ENCODE measurements at places on chromosomes 3 and 15.
A peak's percentile ranks its signal among the peaks of the same experiment; 100 is the strongest.

DNA sequence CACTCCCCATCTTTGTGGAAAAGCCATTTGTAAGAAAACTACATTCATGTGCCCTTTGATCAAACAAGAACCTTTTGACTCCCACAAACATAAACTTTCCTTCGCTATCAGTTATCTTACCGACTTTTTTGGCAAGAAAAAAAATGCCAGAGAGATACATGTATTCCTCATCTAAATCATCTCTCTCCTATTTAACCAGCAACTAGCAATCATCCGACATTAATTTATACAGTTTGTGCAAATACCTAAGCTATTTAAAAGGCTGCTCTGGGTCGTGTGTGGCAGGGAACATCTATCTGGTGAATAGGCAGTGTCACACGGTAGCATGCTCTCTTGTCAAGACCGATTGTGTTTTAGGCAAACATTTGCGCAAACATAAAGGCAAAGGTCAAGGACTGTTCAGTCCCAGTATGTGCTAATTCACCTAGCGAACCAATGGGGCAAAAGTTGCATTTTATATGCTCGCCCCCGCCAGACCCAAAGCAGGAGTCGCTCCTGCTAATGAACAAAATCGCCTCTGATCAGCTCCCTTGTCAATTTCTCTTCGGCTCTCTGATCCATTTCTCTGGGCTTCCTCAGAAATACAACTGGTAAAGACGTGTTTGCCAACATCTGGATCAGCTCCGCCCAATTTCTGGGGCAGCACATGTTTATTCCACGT, 37.7 kb downstream of the ZIC4 start:
- no peak for DNase-seq

GRCh38 chr3:16362770-16363169, 97.8 kb downstream of the OXNAD1 start:
- DNase-seq = no peak

- no peak for DNase-seq
Measured at GRCh38 chr15:89575656-89576416, 567 bp downstream of the TICRR start.

- DNase-seq = no peak
Measured at GRCh38 chr3:19931180-19931692, 2.8 kb downstream of the EFHB start.

DNA sequence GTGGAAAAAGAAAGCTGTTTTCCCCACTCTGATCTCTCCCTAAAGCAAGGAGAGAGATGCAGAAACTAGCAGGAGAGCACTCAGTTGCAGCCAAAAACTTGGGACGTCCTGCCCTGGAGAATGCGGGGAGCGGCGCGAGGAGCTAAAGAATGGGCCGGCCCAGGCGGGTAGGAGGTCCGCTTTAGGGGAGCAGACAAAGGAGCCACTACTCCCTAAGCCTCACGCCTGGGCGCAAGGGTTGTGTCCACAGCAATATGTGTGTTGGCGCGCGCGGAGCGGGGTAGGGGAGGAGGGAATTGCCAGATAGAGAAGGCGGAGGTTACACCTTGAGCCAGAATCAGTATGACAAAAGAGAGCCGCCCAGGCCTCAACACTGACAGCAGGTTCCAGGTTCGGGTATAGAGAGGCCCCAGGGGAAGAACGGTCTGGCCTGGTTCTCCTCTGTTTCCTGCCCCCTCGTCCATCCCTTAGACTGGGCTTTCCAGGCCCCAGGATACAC, 2.9 kb downstream of the WNT5A start:
- DNase-seq = no peak

DNA sequence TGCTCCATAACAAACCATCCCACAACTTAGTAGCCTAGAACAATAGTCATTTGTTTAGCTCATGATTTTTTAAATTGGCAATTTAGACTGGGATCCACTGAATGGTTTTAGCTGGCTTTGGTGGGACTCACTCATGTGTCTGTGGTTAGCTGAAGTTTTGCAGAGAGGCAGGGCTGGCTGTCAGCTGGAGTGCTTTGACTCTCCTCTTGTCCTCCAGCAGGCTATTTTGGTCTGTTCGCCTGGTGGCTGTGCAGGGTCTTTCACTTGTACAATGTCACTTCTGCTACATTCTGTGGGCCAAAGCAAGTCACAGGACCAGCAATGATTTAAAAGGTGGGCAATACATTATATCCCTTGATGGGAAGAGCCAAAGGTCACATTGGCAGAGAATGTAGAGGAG, 1146.5 kb downstream of the ROBO2 start:
- no peak for DNase-seq

- DNase-seq = no peak
Measured at GRCh38 chr15:20659265-20659664, 117.7 kb upstream of the GOLGA6L6 start.

DNA sequence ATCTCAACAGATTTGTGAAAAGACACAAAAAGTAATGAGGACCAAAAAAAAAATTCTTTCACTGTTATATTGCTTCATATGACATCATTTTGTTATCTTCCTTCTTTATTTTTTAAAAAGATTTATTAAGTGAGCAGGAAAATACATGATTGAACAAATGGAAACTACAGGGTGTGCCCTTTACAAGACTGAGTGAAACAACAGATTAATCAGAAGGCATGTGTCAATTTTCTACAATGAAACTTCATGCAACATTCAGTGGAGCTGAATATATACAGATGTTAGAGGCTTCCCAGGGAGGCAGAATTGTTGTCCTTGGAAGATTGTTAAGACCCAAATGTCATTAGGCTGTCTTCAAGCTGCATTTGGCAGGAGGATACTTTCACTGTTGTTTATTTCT, 28.4 kb upstream of the SLC2A2 start:
- no peak for DNase-seq

DNA sequence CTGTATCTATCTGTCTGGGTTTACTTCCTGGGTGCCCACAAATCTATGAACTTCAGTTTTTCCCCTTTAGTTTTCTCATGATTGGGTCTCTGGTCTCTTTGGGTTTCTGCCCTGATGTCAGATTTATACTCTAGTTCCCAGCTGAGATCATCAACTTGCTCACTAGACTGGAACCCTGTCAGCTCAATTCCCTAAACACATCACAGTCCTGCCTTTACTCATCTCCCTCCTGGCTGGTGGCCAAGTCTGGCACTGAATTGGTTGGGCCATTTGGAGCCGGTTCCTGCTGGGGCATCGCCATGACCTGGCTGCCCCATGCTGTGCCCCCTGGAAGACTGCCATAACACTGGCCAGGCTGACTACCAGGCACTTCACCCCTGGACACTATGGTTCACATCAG, 345.3 kb downstream of the CHST2 start:
- peak; percentile 35 for DNase-seq

GRCh38 chr3:38131621-38132369, 5.1 kb downstream of the ACAA1 start:
- DNase-seq = no peak

DNA sequence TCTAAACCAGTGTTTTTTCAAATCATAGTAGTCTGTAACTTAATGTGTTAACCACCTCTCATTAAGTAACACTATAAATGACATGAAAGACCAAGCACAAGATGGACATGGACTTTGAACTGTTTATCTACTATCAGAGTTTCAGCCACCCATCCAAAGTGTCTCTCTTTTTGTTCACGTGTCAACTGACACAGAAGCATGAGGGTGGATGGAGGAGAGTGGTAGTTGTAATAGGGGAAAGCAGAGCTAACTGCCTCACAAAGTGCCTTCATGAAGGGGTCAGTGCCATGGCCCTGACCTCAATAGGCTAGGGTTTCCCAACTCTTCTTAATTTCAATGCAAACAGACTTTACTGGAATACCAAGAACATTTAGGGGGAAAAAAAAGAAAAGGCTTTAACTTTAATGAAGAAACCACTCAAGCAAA, 32.1 kb upstream of the TRPM7 start:
- DNase-seq = no peak

- no peak for DNase-seq
Measured at GRCh38 chr3:155500194-155500818, 206.8 kb upstream of the STRIT1 start.

DNA sequence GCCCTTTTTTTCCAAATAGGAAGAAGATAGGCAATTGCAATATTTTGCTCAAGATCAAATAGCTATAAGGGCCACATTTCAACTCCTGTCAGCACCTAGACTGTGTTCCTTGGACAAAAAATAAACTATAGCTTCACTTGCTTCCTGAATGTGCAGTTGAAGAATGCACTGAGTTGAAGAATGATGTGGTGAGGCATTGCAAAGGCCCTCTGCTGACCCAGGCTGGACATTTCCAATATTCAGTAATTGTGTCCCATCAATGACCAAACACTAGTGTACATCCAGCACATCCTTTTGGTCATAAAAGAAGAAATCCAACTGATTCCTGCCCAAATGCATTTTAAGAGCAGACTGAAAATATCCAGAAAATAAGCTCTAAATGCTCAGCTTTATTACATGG, 424.8 kb upstream of the TGFBR2 start:
- DNase-seq = no peak

DNA sequence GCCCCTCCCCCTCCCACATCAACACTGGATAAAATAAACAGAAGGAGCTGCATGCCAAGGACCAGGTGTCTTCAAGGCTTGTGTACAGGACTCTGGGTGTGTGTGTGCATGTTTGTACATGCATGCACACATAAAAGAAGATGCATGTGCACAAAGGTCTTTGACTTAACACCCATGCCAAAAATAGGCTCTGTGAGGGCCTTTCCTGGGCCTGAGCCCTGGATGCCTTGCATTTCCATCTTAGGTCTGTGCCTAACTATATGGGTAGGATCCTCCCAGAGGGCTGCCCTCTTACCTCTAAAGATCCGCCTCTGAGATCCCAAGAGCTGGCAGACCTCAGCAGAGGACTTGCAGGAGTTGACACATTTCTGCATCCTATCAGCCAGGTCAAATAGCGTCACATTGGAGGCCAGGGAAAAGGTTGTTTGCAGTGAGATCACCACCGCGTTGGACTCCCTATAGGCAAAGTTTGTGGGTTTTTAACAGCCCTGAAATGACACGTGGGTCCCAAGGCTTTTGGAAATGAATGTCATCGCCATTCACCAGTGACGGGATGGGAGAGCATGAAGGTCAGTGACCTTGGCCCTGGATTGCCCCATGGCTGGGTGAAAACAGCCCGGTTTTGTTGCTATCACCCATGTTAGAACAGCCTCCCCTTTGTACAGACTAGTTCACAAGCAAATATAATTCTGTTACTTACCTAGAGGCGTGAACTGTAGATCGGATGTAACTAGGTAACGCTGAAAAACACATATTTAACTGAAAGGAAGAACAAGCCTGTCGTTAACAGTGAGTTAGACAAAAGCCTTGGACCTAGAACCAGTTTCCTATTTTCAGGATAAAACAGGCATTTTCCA, 54.0 kb downstream of the HEG1 start:
- DNase-seq = no peak

GRCh38 chr15:71278989-71279756, 163.9 kb downstream of the THSD4 start:
- peak; percentile 90 for DNase-seq

DNA sequence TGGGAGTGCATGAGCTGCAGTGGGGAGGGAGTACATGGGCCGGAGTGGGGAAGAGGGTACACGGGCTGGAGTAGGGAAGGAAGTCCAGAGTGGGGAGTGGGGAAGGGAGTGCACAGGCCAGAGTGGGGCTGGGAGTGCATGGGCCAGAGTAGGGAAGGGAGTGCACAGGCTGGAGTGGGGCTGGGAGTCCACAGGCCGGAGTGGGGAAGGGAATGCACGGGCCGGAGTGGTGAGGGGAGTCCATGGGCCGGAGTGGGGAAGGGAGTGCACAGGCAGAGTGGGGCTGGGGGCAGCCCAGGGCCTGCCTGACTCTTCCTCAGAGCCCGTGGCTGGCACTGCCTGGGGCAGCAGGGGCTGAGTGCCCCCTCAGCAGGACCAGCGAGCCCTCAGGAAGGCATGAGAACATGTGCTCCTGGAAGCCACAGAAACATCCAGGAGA, 40.7 kb downstream of the KLF15 start:
- DNase-seq = no peak

DNA sequence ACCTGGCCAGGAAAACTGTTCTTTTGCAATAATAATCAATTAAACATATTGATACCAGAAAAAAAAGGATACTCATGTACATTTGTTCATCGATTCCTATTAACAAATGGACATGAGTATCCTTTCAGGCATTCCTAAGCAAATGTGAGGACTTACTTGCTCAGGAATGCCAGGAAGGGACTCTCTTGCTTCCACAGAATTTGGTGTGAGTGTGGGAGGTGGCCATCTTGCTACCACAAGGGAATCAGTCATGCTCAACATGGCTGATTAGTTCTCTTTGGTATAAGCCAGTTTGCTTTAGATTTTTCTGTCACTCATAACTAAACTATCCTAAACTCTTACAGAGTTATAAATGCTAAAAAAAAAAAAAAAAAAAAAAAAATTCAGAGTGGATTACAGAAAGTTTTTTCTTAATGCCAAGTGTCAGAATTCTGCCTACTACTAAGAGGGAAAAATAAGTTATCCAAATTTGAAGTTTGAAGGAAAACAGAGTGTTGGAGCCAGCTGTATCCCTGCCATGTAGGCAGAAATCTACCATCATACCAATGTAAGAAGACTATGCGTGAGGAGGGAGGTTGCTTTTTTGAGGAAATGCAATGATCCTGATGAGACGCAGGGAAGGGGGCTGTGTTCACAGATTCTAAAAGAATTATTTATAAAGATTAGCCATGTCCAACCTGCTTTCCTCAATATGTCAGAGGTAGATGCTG, 98.7 kb downstream of the PLD1 start:
- DNase-seq = no peak
